ENCODE measurements at places on chromosomes 2 and 18.

- DNase-seq: no peak
Measured at GRCh38 chr2:212112401-212112800, 426.2 kb downstream of the ERBB4 start.

- DNase-seq: no peak
Measured at GRCh38 chr2:105450471-105450870, 51.6 kb upstream of the FHL2 start.

- no peak for DNase-seq
Measured at GRCh38 chr2:167198009-167198408, 309.7 kb downstream of the XIRP2 start.

GRCh38 chr2:241887806-241888522 is 18.4 kb downstream of the RTP5 start:
- no peak for DNase-seq

DNA sequence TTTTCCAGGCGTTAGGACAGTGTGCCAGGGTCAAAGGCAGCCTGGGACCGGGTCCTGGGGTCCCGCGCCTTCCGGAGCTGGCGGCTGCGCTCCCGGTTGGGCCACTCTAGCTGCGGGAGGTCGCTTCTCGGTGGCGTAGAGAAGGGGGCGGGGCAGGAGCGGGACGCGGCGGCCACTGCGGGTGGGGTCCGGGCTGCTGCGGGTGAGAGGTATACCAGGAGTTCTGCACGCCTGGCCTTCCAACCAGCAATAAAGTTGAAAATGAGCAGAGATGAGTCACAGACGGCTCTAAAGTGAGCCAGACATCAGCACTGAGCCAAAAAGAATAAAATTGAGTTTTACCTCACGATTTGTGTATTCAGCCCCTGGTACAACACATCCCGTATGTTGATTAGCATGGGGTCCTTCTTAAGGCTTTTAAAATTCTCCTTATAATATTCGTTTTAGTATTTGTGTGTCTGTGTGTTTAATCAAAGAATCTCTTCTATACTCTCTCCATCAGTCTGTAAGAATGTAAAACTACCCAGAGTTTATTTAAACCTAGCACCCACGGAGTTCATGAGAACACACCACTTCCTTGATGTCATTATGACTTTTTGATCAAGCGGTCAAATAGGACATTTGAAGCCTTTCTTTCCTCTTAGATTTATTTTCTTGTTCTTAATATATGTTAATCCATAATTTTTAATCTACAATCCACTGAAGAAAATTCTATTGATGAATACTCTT is at the start of gene C1GALT1C1L:
Gene C1GALT1C1L, minus strand, starts transcription at position 108 of the 729 bp plus-strand sequence. Its CDS starts 107 bp downstream, at position 1.
- peak; percentile 42 for DNase-seq

- no peak for DNase-seq
Measured at GRCh38 chr2:187075199-187075635, 226.2 kb upstream of the ZSWIM2 start.

DNA sequence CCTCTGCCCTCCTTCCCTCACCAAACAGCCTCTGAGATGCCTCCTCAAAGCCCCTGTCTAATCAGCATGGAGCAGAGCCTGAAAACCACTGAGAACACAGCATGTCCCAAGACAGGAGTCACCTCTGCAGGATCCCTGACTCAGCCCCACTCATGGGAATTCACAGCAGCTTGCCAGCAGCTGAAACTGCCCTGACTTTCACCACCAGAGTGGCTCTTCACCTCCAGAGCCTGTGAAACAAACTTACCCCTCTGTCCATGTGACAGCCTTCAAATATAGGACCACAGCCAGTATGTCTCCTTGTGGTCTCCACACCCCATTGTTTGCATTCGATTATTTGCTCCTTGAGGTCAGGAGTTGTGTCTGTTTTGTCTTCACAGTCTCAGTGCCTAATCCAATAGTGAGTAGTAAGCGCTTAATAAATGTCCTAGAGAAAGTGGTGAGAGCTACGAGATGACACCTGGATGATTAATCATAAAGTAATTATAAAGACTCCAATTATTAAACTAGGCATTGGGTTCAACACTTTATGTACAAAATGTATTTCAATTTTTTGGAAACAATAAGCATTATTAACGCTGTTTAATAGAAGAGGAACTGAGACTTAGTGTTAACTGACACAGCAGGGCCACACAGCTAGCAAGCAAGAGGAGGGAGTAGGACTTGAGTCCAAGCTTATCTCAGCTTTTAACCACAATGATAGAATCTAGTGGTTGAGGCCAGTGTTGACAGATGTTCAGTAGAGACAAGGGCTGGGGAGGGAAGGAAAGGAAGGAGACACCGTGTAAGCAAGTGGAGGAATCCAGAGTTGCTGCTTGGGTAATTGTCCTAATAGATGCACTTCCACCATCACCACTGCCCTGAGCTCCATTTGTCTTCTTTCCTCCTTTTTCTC is 358.7 kb upstream of the TNP1 start:
- no peak for DNase-seq

DNA sequence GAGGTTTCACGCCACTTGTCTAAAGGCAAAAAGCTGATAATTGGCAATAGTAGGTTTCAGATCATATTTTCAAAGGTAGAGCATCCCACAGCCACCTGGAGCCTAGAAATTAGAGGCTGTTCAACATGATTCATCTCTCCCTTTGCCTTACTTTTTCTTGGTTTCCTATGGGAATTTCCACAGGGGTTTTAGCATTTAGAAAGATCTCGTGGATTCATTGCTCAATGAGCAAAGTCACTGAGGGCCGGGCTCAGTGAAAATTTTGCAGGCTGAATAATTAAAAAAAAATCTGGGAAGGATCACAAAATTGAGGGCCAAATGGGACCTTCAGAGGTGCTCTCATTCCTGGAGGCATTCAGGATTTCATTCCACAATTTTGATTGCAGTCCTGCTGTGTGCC is 137.1 kb downstream of the VAPA start:
- no peak for DNase-seq

- DNase-seq: no peak
Measured at GRCh38 chr18:39946623-39947061, 2008.4 kb upstream of the PIK3C3 start.

- DNase-seq: no peak
Measured at GRCh38 chr2:235841863-235842262, 326.3 kb downstream of the GBX2 start.

- DNase-seq: peak; percentile 36
Measured at GRCh38 chr2:217314021-217314460, 454.2 kb upstream of the TNP1 start.

DNA sequence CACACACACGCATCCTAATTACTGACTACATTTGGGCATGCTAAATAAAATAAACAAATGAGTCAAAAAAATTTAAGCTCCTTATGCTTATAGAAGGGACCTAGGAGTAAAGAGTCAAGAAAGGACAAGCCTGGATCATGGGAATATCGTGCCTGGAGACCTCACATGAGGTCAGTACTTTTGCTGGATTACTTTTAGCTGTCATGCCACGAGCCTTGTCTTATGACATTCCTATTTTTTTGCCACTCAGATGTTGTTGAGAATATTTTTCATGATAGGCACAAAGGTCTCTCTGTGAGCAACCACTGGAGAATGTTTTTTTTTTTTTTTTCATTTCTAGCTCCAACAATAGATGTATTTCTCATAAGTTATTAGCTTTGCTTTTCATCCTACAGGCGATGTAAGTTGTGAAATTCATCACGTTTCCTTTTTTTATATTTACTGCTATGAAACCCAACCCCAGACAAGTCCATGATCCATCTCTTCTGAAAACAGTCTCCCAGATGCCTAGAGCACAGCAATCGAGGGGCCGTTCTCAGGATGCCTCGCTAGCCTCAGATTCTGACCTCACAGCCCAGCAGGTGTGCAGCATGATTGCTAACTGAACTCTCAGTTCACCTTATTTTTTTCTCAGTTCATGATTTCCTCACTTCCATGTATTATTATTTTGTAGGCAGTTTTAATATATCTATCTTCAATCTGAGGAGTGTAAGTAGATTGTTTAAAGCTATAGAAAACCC is 464.5 kb downstream of the IRS1 start:
- no peak for DNase-seq

DNA sequence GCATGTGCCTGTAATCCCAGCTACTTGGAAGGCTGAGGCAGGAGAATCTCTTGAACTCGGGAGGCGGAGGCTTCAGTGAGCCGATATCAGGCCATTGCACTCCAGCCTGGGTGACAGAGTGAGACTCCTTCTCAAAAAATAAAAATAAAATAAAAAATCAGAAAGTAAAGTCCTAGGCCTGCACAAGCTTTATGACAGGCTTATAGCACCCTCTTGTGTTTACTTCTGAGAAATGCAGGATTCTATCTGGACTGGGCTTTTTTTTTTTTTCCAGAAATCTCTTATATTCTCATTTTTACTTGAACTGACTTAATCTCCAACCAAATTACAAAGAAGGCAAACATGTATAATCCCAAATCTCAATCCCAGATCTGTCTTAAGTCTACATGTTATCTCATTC is 26.1 kb upstream of the REG3G start:
- peak; percentile 8 for DNase-seq

- DNase-seq: no peak
Measured at GRCh38 chr18:8186413-8186812, 422.8 kb upstream of the RAB12 start.

DNA sequence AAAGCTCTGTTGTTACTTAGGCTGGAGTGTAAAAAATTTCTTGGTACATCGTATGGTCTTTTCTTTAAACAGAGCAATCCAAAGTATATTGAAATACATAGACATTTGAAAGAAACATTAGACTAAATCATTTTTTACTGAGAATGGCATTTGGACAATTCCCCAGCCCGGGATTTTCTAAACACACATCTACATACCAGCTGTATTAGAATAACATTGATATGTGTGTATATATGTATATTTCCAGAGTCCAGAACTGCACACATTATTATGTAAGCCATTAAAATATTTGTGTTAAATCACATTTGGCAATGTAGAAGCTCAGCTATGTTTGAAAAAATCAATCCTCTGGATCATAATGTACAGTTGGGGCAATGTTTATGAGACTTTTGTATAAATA is 1853.6 kb upstream of the LRRTM1 start:
- DNase-seq: no peak

GRCh38 chr2:56333812-56334485 is 150.2 kb downstream of the CCDC85A start:
- no peak for DNase-seq

GRCh38 chr2:237257471-237257951 is 156.5 kb downstream of the COL6A3 start:
- DNase-seq: no peak

Data from NCI-H2227 treated with DMSO at 0.1 percent for 48 hours (cell line).